Stimulated activated CD8-positive, alpha-beta memory T cell treated with anti-CD3 and anti-CD28 coated beads, Interleukin-4, amount 100 ng/mL, for 1 hour (primary cell): ENCODE measurements at places on chromosomes 4 and X.

- DNase-seq: no peak
These were observed 50.9 kb downstream of the ENPP6 start for GRCh38 chr4:184166736-184167135.

GRCh38 chr4:99612704-99613103 is 38.1 kb downstream of the MTTP start:
- DNase-seq: no peak

DNA sequence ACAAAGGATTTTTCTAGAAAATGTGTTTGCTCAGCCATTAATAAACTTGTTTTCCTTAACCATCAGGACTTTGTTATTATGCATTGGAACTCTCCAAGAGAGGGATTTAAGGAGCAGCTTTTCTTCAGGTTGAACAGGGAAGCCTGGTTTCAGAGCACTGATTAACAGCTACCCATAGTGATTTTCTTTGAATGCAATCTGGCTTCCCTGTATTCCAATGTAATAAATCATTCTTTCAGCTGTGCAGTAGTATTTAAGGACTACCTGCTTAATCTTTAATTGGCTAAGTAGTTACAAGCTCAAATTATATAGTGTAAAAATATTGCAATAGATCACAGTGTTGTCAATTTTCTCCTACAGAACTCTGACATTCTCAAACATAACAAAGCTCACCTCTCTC is 77.5 kb downstream of the TMEM156 start:
- DNase-seq: no peak

DNA sequence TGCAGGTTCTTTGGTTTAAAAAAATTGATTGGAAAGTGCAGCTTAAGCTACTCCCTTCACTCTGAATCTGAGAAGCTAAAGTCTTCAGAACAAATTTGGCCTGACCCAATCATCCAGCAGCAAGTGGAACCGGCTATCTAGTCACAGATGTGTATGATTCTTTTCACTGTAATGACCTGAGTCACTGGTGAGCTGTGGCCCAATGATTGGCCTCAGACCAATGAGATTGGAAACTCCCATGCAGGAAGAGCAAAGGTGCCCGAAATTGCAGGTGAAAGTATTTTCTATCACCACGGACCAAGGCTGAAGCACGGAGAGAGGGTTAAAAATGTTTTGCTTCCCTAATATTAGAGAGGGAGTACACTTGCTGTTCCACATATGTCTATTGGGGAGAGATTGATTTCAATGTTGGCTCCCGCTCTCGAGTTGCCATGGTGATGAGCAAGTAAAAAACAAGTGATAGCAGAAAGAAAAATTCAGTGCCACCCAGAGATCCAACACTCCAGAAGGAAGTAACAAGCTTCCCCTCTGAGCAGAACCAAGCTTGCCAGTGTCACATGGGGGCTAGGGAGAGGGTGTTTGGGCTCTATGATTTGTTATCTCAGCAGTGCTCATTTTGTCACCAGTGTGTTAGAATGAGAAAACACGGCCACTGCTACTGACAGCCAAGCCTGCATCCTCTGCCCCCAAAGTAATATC is 11.2 kb downstream of the RIPPLY1 start:
- no peak for DNase-seq

DNA sequence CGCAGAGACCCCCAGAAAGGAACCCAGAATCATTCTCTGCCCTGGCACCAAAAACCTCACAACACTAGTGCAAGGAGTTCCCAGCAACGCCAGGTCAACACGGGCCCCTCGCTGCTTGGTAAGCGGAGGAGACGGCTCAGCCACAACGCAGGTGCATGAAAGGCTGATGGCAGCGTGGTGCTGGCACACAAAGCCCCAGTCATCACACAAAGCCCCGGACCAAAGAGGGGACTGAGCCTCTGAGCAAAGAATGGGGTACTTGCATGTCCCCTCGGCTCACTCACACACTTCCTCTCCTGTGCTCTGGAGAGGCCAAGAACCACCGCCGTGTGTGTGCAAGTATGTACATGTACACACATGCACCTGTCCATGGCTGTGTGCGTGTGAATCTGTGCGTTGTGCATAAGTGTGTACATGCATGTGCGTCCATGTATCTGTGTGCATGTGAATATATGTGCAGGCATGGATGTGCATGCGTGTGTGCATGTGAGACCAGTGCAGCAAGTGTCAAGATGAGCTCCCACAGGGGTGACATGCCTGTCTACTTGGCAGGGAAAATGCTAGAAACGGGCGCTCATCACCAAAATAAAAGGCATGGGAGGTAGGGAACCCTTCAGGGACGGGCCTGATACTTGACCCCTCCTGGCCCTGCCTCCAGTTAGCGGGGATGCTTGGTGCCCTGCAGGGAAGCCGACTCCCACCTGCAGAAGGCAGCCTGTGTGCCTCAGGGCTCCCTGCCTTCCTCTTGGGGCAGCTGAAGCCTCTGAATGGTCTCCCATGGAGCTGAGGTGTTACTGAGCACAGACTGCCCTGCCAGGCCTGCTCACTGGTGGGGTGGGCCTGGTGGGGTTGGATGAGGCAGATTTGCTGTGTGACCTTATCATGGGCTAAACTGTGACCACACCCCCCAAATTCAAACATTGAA is 60.4 kb downstream of the ZFYVE28 start:
- no peak for DNase-seq

GRCh38 chr4:1351854-1352566 is 5.0 kb downstream of the UVSSA start:
- DNase-seq: peak; percentile 80

- DNase-seq: no peak
These were observed 139.4 kb upstream of the OTUD4 start for GRCh38 chr4:145319751-145320150.

DNA sequence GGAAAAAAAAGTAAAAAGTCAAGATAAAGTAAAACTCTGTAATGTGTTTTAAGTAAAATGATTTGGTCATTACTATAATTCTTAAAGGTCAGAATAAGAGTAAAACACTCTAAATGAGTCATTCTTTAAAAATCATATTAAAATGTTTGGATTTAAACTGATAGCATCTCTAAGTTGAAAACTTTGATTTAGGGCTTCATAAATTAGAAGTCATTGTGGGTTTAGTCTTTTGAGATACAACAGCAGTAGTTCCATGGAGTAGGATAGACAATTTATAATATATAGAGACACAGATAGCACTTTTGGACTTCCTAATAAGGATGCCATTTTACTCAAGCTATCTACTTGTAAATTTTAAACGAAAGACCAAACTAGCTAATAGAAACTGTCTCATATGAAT is 77.1 kb upstream of the PABPC4L start:
- no peak for DNase-seq

DNA sequence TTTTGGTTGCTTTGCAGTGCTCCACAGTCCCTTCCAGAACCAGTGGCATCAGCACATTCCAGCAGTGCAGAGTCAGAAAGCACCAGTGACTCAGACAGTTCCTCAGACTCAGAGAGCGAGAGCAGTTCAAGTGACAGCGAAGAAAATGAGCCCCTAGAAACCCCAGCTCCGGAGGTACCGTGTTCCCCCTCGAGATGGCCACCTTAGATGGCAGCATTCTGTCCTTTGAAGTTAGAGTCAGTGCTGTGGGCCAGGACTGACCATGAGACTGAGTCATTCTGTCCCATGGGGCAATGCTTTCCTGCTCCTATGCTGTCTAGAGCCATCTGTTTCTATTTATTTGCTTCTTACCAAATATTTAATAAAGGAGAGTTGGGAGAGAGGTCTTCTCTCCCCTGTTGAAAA is 112.3 kb downstream of the KLHL8 start:
- DNase-seq: no peak

DNA sequence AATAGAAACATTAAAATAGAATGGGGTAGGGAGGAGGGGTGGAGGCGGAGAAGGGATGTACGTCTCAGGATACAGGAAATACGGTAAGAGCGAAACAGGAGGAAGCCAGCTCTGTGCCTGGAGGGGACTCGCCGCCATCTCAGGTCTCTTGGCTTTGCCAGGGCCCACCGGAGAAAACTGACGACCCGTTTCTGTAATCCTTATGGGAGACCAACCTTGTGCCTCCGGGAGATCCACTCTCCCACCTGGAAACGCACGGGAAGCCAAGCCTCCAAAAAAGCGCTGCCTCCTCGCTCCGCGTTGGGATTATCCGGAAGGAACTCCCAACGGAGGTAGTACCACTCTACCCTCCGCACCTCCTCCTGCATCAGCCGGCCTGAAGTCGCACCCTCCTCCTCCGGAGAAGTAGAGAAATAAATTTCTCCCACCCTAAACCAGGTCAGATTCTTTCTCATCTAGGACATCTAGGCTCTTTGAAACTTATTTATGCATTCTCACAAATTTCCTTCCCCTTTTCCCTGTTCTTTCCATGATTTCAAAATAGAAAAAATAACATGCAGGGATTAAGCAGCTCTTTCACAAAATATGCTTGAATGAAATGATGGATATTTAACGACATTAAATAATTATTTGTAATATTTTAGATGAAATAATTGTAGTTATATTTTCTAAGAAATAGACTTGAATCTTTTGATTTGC is at the start of gene NBDY:
TSS of gene NBDY (plus strand) at position 92 of the 699 bp plus-strand sequence. CDS start at position 203, 111 bp downstream.
- DNase-seq: no peak

GRCh38 chr4:1533501-1534064 is 127.3 kb upstream of the NKX1-1 start:
- no peak for DNase-seq

DNA sequence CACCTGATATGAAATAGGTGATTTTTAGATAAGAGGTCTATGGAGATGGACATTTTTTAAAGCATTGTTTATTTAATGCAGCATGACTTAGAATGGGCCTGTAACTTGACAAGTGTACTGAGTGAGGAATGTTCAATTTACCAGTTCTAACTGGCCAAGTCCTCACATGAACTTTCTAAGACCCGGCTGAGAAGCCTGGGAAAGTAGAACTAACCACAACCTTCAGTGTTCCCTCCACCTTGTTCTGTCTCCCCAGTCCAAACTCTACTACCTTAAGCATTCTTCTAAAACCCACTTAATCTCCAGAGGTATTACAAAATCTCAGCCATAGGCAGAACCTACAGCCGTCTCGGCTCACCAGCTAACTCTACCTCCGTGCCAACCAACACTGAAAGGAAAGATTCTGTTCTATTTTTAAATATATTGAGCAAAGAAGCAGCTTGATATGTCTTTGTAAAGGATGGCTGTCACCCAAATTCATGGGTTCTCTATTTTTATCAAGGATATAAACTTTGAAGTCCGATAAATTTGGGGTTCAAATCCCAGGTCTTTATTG is 6.8 kb downstream of the PPARGC1A start:
- DNase-seq: no peak

- DNase-seq: no peak
These were observed 77.3 kb upstream of the NOCT start for GRCh38 chr4:138938366-138938690.

DNA sequence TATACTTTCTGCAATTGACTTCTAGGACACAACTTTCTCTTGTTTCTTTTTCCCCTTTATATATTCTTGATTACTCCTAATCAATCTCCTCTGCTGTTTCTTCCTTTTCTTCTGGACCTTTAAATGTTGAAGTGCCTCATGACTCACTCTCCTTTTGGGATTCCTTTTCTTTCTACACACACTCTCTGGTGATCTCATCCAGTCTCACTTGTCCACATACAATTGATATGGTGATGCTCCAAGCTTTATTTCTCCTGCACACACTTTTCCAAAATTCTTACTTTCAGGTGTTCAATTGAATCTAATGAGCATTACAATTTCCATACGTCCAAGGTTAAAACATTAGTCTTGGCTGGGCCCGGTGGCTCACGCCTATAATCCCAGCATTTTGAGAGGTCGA is 794.8 kb upstream of the EPHA5 start:
- no peak for DNase-seq

DNA sequence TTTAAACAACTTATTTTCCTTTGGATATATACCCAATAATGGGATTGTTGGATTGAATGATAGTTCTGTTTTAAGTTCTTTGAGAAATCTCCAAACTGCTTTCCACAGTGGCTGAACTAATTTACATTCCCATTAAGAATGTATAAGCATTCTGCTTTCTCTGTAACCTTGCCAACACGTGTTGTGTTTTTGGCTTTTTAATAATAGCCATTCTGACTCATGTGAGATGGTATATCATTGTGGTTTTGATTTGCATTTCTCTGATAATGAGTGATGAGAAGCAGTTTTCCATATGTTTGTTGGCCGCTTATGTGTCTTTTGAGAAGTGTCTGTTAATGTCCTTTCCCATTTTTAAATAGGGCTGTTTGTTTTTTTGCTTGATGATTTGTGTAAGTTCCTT is 155.6 kb upstream of the PITX2 start:
- no peak for DNase-seq

DNA sequence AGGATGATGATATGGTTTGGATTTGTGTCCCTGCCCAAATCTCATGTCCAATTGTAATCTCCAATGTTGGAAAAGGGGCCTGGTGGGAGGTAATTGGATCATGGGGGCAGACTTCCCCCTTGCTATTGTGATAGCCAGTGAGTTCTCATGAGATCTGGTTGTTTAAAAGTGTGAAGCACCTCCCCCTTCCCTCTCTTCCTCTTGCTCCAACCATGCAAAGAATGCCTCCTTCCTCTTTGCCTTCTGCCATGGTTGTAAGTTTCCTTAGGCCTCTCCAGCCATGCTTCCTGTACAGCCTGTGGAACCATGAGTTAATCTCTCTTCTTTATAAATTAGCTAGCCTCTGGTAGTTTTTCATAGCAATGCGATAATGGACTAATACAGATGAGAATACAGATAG is 19.7 kb upstream of the ALG13 start:
- DNase-seq: no peak

DNA sequence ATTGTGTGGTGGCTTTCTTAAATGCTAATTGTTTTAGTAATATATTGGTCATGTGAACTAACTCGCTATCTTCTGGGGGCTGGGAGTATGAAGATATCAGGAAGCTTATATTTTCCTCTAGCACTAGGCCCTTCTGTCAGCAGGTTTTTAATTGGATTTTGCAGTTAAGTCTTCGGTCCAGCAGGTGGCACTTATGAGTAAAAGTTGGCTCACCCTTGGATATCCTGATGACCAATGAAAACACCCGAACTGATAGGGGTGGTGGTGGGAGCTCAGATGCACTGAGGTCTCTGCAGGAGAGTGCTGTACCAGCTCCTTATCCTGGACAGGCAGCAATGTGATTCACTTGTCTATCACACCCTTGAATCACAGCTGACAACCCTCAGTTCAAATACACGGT is 1365.8 kb upstream of the DIAPH2 start:
- DNase-seq: no peak

GRCh38 chr4:73520821-73521220 is 39.3 kb downstream of the AFM start:
- DNase-seq: no peak

GRCh38 chr4:18435781-18436180 is 414.2 kb upstream of the LCORL start:
- no peak for DNase-seq

DNA sequence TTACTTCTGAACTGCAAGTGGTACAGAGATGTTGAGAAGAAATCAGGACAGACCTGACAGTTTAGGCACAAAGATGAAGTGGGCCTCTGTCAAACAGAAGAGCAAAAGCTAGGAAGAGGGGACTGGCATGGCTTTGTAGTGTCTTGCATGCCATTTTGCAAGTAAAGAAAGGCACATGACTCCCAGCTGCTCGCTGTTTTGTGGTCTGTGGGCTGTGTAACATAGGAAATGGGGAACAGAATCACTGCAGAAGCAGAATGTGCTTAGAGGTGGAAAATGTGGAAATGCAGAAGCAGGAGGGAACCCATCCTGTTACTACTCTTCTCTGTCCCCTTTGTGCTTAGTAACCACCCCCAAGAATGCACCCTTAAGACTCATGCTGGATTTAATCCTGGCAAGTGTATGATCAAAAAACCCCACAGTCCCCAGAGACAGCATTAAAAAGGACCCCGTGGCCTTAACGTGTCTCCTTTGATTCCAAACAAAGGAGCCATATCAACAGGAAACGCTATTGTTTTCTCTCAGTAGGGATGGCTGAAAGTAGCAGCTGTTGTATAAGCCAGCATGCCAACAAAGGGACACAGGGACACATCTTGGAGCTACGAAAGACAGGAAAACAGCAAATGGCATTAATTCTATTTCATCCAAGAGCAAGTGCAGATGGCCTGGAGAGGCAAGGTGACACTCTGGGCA is 177.6 kb upstream of the GLRA2 start:
- DNase-seq: no peak
